T-helper 1 cell (primary cell): ENCODE measurements at places on chromosomes 6 and 20.

DNA sequence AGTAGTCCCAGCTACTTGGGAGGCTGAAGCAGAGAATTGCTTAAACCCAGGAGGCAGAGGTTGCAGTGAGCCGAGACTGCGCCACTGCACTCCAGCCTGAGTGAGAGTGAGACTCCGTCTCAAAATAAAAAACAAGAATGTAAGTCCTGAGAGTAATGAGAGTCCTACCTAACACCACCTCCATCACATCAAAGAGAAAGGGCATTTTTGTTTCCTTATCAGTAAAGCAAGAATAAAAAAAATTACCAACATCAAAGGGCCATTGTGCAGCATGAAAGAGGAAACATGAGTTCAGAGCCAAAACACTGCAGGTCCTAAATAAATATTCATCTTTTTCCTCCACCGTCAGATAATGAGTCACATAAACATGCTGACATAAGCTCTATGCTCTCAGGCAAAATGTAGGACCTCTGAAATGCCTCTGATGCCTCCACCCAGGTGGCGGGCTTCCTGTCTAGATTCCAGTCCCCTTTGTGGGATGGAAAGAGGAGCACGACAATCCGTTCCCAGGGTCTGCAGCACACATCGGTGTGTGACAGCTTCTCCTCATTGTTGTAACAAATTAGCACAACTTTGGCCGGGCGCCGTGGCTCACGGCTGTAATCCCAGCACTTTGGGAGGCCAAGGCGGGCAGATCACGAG, 7.2 kb downstream of the ATP9A start:
- DNase-seq = no peak

- DNase-seq = no peak
These were observed 65.9 kb downstream of the FAM135A start for GRCh38 chr6:70479236-70479635.

GRCh38 chr6:136737871-136738691, 54.2 kb downstream of the MAP3K5 start:
- no peak for DNase-seq

DNA sequence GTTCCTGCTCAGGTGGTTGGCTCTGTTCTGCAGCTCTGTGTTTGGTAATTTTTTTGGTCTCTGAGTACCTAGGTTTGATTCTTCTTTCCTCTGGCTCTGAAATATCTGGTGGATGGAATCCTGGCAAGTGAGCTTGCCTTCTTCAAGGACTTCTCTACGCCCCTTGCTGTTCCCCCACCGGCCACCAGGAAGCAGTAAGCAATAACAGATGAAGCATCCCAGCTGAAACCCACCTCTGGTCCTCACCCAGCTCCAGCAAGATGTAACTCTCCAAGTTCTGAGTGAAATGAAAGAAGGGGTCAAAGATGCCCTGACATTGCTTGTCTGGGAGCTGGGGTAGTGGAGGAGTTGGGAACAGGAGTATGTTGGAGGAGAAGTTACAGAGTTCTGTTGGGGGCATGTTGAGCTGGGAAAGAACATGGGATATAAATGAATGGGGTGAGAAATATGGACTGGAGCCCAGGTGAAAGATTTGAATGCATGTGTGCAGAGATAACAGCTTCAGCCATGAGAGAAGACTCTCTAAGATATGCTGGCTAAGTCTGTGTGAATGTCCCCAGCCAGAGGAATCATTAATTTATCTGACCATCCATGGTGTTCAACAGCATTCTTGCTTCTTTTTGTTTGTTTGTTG, 51.3 kb upstream of the GLP1R start:
- DNase-seq = no peak

DNA sequence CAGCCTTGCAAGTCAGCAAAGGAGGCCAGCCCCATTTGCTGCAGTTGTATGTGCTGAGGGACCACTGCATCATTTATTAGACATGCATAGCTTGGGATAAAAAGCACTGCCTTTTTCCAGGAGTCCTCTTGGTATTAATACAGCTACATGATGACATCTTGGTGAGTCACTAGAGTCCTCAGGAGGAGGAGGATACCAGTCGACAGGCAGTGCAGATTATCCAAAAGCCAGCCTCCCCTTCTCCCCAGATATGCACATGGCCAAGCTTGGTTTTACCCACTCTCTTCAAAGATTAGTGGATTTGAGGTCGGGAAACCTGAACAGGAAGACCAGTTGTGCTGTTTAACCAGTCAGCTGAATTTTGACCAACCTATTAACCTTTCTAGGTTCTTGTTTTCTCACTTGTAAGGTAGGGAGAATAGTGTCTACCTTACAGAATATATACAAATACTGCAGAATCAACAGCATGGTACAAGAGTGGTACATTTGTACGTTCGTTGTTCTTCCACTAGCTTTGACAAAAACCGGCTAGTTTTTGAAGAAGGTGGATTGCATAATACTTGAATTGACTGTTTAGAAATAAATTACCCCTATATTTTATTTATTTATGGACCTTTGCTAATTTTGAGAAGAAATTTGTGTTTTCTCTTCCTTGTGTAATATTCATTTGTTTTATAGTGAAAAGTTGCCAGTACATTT, 31.9 kb downstream of the VAPB start:
- DNase-seq = no peak

- no peak for DNase-seq
These were observed 233.6 kb upstream of the SOX4 start for GRCh38 chr6:21359926-21360325.

DNA sequence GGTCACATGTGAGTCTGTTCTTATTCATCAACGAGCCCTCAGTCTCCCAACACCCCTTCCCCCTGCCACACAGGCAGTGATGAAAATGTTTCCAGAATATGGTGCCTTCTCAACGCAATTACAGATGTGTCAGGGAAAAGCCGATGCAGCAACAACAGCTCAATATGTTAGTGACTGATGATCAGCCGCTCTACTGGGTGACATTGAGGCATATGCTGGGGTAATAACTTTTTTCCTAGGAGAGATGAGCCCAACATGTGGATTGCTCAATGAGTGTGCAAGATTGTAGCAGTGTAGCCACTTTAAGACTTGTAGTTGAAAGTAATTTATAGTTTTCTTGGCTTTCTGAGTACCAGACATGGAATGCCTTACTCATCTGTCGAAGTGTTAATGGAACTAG, 49.4 kb downstream of the DTD1 start:
- DNase-seq = no peak

DNA sequence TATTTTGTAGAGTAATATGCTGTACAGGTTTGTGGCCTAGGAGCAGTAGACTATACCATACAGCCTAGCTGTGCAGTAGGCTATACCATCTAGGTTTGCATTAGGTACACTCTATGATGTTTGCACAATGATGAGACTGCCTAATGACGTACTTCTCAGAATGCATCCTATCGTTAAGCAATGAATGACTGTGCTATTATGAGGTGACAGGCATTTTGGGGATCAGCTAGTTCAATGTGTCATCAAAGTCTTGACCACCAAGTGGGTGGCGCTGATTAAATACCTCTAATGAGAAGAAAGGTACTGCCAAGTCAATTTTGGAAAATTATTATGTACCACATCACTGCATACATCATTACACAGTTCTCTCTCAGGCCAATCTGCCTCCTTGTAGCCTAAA, 190.2 kb downstream of the BACH2 start:
- DNase-seq = no peak

DNA sequence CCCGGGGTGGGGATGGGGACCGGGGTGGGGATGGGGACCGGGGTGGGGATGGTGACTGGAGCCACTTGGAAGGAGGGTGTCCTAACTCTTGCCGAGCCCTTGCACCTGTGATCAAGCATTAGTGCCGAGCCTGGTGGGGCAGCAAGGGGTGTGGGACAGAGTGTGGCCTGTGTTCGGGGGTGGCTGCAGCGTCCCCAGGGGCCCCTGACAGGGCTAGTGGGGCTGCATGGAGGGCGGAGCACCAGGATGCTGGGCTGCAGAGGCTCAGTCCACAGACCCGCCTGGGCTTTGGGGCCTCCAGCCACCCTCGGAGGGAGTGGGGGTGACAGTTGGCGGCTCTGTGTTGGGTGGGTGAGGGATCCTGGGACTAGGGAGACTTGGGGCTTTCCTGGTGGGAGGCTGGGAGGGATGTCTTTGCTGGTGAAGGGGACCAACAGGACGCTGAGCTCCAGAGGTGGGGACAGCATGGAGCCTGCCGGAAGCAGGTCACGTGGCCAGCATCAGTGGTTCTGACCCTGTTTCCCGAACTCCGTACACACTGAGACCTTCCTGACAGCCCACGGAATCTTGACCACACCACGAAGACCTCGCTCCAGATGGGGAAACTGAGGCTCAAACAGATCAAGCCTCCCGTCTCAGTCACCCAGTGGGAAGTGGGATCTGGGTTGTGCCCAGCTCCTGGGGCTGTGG, 4.6 kb downstream of the RBBP8NL start:
- DNase-seq = no peak

- no peak for DNase-seq
These were observed 17.0 kb downstream of the SNX3 start for GRCh38 chr6:108243836-108244235.
